Sigmoid colon (tissue), 7 donors: ENCODE measurements at places on chromosomes 6 and 20. TPM values are rescaled to one million over a fixed set of nuclear protein-coding genes. Genes with fewer than 3 reads are reported as not detected.

Gene CFAP206
- total RNA-seq: 0.36 TPM

Gene HLA-DPB1
- total RNA-seq: 39.9 TPM

Gene PSMB8
- total RNA-seq: 45.7 TPM

Gene PLN
- 311 TPM for total RNA-seq

Gene CENPW
- 3.2 TPM for total RNA-seq

GRCh38 chr6:36917541-36918193, 31.9 kb downstream of the C6orf89 start:
- DNase-seq: peak; percentile 88

- peak; percentile 82 for DNase-seq
These were observed 41.1 kb upstream of the PTGIS start for GRCh38 chr20:49608752-49609670.

DNA sequence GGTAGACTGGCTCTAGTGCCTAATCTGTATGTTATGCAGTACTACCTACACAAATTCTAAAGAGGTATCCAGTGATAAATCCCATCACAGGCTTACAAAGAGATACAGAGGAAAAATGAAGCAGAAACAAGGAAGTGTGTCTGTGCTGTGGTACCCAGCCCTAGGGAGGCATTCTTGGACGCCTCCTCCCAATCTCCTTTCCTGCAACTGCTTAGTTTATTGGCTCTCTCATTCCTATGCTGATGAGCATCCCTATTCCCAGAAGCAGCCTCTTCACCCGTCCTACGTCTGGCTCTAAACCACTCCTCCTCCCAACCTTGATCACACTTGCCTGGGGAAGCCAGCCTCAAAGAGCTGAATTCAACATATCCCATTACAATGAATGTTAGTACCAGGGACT, 34.5 kb upstream of the TGM6 start:
- no peak for DNase-seq

- no peak for DNase-seq
These were observed 180.1 kb upstream of the CST7 start for GRCh38 chr20:24768713-24769601.

GRCh38 chr20:9460518-9460917, 53.9 kb upstream of the LAMP5 start:
- no peak for DNase-seq

DNA sequence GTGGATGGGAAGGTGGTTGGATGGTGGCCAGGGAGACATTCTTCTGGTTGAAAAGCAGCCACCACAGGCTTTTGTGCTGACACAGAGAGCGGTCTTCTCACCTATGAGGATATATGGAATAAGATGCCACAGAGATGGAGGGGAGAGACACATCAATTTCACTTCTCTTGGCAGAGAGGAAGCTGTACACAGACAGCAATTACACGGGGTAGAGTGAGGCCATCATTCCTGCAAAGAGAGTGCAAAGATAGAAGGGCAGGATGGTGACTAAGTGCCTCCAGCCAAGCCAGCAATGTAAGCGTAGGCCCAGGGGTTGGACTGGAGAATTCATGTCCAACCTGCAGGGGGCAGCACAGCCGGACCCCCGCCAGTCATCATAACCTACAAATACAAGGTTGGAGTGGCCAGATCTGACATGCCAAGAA, 56.4 kb downstream of the NRN1 start:
- DNase-seq: no peak

GRCh38 chr6:5813625-5814027, 193.1 kb downstream of the NRN1 start:
- no peak for DNase-seq

GRCh38 chr6:44665683-44666082, 278.2 kb downstream of the CDC5L start:
- no peak for DNase-seq

DNA sequence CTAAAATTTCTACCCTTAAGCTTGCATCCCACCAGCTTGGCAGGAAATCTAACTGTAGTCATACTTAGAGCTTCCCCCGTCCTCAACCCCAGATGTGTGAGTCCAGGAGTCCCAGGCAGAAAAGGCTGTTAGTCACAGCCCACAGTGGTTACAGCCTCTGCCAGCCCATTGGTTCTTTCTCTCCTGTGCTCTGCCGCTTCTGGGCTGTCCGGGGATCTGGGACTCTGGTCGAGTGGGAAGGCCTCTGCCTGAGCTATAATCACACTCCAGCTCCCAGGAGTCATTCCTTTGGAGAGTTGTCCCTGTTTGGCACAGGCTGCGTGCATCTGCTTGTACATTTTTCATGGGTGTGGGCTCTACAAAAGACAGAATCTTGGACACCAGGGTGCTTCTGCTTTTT, 45.6 kb upstream of the FYN start:
- DNase-seq: no peak

DNA sequence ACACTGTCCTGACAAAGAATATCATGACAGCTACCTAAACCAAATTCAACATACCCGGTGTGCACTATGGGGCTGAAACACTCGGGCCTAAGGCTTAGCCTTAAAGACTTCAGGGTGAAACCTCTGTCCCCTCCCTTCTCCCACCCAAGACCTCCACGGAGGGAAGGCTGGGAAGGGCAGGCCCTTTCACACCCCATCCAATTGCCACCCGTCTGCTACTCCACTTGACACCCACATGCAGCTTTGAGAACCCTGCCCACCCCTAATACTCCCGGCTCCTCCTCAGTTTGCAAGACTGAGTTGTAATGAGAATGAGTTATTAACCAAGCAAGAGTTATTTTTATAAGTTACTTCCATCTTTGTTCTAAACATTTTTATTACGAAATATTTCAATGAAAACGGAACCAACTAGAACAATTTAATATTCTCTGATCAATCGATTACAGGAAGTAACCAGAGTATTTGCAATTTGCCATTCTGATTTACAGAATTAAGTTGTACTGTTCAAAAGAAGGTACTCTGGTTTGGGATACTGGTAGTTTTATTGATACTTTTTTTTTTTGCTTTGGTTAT, 3.7 kb downstream of the TAF4 start:
- DNase-seq: no peak

- DNase-seq: no peak
These were observed 344.8 kb downstream of the THBS2 start for GRCh38 chr6:168908887-168909286.

- peak; percentile 66 for DNase-seq
These were observed 1.7 kb downstream of the SDCBP2 start for GRCh38 chr20:1327241-1327653.

DNA sequence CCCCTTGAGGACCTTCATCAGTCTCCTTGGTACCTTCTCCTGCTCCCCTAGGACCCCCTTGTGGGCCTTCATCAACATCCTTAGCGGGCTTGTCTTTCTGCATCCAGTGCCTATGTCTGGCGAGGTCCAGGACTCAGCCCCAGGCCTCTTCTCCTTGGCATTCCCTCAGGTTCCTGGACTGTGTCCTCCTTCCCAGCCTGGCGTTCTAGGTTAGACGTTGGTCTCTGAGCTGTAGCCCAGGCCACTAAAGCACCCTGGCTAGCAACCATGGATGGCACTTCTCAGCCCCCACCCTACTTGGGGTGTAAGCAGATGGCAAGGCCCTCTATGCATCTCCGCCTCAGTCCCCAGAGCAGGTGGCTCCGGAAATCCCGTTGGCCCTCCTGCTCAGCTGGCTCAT, 51.5 kb upstream of the NNAT start:
- no peak for DNase-seq

DNA sequence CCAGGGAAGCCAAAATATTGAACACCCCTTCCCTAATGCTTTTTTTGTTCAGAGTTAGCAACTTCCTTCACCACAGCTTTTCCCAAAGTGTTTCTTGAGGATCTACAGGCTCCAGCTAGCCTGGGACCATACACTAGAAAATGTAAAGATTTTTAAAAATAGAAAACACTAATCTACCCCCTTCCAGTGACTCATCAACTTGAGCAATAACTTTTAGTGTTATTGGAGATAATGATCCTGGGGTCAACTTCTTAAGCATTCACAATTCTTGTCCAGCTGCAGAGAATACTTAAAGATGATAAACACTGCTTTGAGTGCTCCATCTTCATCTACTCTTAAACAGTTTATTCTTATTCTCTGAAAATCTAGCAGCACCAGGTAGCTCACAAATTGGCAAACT, 131.6 kb downstream of the COL9A1 start:
- DNase-seq: no peak

GRCh38 chr20:57791966-57792365, 82.2 kb upstream of the PMEPA1 start:
- DNase-seq: no peak

DNA sequence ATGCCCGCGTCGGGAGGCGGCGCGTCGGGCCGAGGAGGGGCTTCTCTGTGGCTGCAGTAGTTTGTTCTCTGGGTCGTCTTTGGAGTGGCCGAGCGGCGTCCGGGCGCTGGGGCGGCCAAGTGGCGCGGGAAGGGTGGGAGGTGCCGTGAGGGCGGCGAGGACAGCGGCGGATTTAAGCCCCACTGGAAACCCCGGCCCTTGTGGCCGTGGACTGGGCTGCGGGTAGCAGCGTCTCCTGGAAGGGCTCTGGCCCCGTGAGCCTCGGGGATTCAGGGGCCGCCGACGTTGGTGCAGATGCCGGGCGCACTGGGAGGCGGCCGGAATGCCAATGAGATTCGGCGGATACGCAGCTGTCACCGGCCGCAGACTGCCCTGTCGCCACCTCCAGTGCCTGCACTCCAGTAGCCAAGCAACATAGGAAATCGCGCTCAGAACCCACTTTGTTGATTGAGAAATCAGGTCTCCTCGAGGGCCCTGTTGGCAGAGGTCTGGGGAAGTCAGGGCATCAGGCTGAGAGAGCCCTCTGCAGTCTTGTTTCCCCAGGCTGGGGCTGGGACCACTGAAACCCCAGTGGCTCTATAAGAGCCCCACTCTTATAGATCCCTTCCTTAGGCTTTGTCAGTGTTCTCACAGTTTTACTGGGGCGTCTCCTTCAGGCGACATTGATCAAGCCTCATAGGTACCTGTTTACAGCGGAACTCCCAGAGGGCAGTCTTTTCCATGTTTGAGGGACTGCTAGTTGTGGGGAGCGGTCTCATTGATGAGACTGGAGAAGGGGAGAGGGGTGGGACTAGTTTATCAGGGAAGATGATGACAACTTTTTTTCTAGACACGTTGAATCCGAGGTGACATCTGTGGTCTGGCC, 642 bp downstream of the GZF1 start:
- peak; percentile 76 for DNase-seq

DNA sequence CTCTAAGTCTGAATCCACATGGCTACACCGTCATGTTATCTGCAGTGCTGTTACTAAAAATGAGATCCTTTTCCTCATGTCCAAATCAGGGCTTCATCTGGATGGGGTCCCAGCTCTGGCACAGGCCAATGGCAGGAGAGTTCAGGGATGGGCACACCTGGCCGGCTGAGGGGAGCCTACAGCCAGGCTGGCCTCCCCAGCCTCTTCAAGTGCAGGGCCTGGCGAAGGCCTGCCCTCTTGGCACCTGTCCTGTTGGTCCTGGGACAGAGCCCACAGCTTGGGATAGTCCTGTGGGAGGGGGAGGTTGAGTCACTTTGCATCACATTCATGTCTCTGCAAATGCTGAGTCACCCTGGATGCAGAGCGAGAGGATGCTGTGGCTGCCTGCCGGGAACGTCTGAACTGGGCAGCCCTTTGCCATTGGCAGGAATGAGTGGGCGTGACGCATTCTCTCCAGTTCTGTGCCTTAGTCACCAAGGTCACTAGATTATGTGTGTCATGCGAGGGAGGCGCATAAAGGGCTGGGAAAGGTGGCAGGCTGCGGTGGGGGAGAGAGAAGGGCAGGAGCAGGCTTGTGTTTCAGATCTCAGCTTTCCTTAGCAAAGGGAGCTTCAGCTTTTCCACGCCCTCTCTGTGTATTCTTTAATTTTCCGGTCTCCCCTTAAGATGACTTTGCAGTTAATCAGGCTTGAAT, 223.2 kb upstream of the ECI2 start:
- peak; percentile 93 for DNase-seq

DNA sequence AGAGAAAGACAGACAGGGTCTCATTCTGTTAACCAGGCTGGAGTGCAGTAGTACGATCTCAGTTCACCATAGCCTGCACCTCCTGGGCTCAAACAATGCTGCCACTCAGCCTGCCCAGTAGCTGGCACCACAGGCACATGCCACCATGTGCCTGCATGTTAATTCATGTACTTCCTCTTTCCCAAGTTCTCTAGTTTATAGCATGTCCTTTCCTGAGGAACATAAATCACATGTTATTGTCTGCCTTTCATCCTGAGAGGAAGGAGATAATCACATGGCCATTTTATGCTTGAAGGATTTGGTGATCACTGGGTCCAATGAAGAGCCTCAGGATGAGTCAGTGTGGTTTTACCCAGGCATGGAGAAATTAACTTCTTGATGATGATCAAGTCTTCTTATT, 47.9 kb downstream of the COL11A2 start:
- no peak for DNase-seq

GRCh38 chr6:53309059-53309900, 39.5 kb downstream of the ELOVL5 start:
- DNase-seq: no peak

DNA sequence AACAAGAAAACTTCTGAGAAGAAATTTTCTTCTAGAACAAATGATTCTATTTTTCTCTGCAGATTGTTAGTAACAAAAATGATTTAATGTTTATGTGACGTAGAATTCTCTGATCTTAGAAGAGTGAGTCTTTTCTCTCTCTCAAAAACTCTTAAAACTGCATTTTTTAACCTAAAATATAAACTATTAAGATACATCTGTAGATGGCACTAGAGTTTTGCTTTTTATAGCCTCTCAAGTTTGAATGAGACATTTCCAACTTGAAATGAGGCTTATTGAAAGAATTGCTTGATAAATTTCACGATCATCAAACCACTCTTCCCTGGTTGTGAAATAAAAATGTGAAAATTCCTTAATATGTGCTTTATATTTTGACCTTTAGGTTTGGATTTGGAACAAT, 53.8 kb downstream of the PHF3 start:
- DNase-seq: no peak

GRCh38 chr6:125097186-125097585, 56.4 kb upstream of the TPD52L1 start:
- no peak for DNase-seq

DNA sequence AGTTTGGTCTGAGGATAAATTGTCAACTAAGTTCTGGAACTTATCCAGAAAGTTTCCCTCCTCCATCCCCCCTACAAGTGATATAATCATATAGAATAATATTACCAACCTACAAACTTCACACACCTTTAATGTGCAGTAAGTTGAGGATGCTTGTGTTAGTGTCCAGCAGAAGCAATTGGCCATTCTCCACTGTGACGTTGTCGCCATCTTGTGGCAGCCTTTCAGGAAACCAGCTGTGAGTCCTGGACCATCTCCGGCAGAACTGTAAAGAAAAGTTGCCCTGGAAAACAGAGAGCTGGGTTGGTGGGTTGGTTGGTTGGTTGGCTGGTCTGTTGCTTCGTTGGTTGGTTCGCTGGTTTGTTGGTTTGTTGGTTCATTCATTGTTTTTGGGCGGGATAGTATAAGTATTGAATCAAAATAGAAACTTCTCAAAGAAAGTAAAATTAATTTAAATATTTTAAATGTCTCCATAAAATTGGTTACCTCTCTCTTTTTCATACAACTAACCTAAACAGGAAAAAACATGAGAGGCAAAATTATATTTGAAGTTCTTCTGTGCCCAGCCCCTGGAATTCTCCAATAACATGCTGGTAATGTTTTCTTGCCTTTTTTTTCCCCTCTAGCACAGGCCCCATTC, 127.5 kb downstream of the PKHD1 start:
- DNase-seq: peak; percentile 70

- DNase-seq: no peak
These were observed 48.7 kb upstream of the RPS6KA2 start for GRCh38 chr6:166675736-166676135.
